ENCODE measurements at places on chromosomes 2 and 18.

DNA sequence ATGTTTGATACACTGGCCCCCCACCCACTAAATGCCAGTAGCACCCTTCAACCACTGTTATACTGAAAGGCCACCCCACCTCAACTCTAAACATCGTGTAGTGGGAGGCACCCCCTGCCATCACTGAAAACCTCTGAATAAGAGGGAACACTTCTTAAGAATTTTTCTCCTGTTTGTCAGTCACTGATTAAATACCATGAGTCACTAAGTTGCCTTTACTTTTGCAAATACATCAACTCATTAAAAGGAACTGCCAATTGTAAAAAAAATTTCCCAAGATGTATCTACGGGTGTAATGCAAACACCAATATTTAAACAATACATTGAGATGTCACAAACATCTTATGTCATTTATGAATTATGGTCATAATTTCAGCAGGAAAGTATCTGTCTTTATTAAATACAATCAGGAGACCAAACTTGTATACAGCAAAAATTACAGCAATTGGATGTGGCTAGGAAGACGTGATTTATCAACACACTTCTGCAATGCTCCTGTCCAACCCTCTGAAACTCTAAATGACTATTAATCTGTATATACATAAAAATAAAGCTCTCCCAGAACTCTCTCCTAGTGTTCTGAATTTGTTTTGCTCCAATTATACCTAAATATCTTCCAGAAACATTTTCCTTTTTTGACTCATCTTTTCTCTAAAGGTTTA is 144.1 kb upstream of the STK17B start:
- no peak for DNase-seq

DNA sequence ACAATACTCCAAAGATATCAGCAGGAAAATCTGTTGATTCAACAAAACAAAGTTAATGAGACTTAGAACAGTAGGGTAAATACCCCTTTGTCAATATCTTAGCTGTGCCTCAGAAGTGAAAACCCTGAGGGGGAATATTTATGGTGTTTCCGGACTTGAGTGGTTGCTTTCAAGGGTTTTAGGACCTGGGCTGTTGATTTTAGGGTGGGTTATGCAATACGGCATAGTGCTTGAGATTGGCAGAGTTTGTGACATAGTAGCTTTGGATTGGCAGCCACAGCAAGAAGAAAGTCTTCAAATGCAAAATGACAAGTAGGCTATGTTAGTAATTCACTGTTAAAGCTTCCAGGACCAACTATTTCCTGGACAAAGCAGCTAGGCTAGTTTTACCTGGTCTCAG is 826.3 kb upstream of the CDH2 start:
- no peak for DNase-seq

DNA sequence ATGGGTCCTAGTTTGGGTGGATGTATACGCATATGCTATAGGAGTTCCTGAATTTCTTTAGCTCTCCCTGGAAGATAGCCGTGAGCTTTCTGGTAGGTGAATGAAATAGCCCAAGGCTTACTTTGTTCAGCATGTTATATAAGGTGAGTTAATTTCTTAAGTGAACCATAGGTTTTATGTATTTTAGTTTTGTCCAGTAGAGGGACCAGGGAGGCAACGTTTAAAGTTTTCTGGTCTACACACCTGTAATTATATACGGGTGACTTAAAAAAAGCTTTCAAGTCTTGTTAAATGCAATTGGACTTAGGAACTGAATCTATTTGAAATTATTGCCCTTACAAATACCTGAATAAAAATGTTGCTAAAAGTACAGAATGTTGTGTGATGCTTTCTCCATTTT is 402.5 kb upstream of the DDX18 start:
- no peak for DNase-seq

- DNase-seq: no peak
Observed at GRCh38 chr2:10042301-10043161, 819 bp upstream of the KLF11 start.

- DNase-seq: no peak
Observed at GRCh38 chr2:62686012-62686685, 19.4 kb upstream of the EHBP1 start.

GRCh38 chr2:176446718-176447414 is 177.6 kb downstream of the MTX2 start:
- no peak for DNase-seq

- no peak for DNase-seq
Observed at GRCh38 chr2:234496835-234497593, at the start of gene ARL4C. ARL4C (minus strand) TSS chr2:234497081; CDS start chr2:234496586, 495 bp downstream.

GRCh38 chr2:39725401-39725800 is 53.7 kb downstream of the THUMPD2 start:
- no peak for DNase-seq

DNA sequence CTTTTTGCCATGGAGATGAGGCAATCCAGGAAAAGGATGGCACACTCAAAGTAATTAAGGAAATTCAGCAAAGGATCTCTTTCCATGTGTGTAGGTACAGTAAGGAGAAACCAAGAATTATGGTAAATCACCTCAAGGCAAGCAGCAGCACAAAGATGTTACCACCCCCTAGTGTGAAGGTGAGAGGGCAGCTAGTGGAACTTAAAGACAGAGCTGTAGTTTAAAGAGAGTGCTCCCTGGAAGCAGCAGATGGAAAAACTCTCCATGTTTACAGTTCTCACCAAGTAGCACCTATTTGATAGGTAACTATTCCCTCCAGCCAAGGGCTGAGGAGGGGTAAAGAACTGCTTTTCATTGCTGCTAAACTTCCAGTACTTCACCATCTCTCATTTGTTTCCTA is 860.4 kb upstream of the CRIM1 start:
- DNase-seq: no peak

Data from thymus (tissue), 14 donors.